ENCODE measurements at places on chromosomes 4 and X.

DNA sequence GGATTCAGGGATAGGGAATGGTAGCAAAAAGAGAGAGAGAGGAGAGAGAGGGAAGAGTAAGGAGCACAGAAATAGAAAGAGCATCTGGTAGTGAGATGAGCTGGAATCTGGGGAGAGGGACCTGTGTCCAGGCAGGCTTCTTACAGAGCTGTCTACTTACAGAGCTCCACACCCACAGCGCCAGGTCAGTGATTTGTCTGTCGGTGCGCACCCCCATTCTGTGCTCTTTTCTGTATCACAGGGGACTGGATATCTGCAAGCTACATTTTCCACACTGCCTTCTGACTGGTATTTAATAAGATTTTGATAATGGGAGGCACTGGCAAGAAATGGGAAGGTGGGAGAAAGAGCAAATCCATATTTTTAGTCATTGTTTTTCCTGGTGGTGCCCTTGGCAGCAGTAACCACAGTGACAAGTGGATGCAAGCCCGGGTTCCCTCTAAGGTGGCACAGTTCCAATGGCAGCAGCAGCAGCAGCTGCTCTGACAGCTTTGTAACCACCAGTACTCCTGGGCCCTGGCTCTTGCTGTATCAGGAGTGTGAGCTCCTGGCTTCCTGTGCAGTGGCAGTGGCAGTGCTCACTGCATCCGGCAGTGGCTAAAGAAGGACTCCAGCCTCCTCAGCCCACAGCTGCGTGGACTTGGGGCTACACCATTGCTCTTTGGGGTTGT is 300.5 kb downstream of the TRIML1 start:
- DNase-seq, result no peak

DNA sequence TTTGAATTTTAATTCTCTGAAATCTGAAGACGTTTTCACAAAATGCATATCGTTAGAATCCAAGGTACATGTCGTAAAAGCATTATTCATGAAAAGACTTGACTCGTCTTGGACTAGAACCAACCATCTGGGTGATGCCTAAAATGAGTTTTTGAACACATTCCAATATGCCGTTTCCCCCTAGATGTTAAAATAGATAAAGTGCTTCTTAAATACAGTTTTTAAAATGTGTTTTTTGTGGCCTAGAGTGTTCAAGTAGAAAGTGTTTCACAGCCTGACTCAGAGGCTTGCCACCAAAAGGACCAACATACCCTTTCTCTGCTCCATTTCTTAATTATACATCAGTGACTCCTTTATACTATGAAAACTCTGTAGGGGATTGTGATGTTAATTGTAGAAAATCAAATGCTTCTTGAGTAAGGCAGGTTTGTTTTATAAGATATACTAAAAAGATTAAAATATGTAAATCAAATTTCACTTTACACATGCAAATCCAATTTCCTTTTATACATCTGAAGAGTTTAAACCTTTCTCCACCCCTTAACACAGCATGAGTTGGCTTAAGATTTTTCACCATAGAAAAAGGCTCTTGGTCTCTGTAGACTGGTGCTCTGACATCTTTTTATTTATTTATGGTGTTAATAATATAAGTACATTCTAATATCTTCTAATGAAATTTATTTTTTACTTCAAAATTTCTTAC is 48.4 kb downstream of the PRKG2 start:
- DNase-seq, result no peak

- DNase-seq, result no peak
Measured at GRCh38 chr4:38141808-38142500, 181.8 kb downstream of the PTTG2 start.

- no peak for DNase-seq
Measured at GRCh38 chr4:69780141-69780540, 19.7 kb upstream of the SULT1B1 start.

DNA sequence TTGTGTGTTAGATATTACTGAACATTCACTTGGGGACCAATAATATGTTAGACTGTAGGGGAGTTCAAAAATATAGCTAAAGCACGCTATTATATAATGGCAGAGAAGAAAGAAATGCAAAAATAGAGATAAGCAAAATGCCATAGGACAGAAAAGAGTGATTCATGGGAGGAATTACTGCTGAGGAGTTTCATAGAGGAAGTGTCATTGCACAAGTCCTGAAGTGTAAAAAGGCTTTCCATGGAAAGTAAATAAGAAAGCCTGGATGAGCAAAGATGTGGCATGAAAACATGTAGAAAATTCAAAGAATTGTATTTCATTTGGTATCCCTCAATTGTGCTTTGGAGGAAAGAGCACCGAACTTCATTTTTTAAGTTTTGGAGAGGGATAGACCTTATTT is 14.5 kb downstream of the HMGB2 start:
- DNase-seq, result no peak

DNA sequence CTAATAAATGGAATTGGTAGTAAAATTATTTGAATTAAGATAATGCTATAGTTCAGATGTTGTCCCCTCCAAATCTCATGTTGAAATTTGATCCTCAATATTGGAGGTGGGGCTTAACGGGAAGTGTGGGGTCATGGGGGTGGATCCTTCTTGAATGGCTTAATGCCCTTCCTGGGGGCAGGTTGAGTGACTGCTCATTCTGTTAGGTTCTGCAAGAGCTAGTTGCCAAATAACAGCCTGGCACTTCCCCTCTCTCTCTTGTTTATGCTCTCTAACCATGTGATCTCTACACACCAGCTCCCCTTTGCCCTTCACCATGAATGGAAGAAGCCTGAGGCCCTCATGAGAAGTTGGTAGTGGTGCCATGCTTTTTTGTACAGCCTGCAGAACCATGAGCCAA is 724.8 kb upstream of the FTHL17 start:
- no peak for DNase-seq
